Heart left ventricle (tissue), 16 donors: ENCODE measurements at places on chromosomes 11 and 22. TPM values are rescaled to one million over a fixed set of nuclear protein-coding genes. Genes with fewer than 3 reads are reported as not detected.
A peak's percentile ranks its signal among the peaks of the same experiment; 100 is the strongest.

IRF7 gene
- 18.6 TPM for total RNA-seq

DNA sequence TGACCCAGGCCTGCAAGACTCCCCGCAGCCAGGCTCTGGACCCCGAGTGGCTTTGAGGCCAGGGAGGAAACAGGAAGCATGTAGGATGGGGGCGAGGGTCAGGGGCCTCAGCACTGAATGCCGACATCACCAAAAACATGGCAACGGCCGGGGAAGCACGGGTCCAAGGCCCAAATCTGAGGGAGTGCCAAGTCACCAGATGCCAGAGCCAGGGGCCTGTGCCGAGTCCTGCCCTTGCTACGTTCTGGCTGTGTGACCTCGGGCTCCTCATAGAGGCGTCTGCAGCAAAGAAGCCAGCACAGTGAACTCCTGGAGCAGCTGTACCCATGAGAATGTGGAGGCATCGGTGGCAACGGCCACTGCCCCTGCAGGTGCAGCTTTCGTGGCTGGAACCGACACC, 420.7 kb downstream of the CTTN start:
- DNase-seq: no peak

DNA sequence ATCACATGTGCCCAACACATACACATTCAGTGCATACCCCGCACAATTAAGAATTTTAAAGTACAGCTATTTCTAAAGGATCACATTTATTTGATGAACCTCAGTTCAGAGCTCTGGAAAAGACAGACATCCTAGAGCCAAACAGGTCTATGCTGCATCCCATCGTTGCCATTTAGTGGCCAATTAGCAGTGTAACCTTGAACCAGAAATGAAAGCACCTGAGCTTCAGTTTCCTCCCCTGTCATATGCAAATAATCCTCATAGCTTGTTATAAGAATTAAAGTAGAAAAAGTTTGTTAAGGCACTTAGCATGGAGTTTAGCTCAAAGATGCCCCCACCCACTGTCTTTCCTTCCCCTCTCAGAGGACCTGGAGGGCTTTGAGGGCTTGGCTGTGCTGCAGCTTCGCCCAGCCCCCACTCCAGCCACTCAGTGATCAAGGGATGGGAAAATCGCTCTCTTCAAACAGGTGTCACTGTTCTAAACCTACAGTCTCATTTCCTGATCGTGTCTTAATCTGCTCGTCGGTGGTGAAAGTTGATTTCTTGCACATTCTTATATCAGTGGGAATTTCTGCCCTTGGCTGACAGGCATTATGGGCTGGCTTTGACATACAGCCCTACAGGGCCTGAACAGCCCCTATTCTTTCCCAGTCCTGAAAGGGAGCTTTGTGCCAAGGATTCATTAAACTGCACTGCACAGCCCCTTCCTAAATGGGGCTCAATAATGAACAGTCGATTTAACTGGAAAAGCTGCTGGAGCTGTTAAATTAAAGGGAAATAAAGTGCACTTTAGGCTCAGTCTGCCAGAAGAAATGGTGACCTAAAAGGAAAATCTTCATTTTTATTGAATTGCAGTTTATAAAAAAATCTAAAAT, 23.3 kb upstream of the FAM181B start:
- DNase-seq: no peak

HEPN1 gene
- not detected for total RNA-seq

DNAJB7 gene
- not detected for total RNA-seq

- no peak for DNase-seq
These were observed 97.9 kb upstream of the PITPNB start for GRCh38 chr22:28016781-28017557.

DNA sequence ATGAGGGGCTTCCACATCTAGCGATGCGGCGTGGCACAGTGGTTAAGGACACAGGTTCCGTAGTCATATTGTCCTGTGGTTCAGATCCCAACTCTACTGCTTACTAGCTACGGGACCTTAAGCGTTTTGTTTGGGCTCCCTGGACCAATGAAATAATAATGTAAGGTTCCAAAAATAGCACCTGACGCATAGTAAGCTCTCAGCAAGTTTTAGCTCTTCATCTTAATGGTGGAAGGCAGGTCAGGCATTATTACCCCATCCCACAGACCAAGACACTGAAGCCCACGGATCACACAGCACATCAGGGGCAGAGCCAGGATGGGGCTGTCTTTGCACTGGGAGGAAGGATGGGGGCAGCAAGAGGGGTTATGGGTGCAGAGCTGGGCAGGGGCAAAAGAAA, 13.0 kb downstream of the DNAJB13 start:
- no peak for DNase-seq

ALX4 gene
- total RNA-seq: not detected

AKIP1 gene
- 24.0 TPM for total RNA-seq

DNA sequence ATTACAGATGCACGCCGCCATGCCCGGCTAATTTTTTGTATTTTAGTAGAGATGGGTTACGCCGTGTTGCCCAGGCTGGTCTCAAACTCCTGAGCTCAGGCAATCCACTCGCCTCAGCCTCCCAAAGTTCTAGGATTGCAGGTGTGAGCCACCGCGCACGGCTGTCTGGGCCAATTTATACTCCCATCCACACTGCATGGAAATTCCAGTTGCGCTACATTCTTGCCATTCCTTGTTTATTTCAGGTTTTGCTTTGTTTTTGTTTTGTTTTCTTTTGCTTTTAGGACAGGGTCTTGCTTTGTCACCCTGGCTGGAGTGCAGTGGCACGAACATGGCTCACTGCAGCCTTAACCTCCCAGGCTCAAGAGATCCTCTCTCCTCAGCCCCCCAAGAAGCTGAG, 11.0 kb upstream of the CAPRIN1 start:
- no peak for DNase-seq

PIH1D2 gene
- total RNA-seq: 2.6 TPM

OLFML1 gene
- total RNA-seq: 5.2 TPM

DNA sequence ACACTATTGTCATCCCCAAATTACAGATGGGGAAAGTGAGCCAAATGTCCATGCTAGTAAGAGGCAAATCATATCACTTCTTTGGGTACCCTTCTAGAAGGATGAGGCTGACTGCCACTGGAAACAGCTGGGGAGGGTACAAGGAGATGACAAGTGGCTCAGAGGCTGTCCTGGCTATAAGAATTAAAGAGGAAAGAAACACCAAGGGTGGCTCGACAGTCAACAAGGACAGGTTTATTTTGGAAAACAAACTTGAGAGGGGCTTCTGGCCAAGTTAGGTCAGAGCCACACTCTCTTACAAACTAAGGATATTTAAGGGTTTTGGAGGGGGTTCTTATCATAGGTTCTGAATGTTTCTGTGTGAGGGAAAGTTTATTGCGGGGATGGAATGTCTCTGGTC, 2.1 kb upstream of the MIF start:
- DNase-seq: no peak

DNA sequence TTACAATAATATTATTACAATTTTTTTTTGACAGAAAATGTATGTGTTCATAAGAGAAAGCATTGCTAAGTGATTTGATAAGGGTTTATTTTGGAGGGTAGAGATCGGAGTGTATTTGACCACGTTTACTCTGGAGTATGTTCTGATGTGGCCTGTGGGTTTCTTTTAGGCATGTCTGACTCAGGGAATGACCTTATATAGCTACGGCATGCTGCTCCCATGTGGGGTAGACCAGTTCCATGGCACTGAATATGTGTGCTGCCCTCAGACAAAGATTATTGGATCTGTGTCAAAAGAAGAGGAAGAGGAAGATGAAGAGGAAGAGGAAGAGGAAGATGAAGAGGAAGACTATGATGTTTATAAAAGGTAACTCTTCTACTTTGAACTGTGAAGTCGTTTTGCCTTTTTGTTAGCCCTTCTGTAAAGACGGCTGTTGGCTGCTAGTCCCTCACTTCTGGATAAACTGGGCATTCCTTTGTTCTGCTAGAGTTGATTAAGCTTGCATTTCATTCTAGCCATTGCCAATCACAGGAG, 38.1 kb upstream of the ST14 start:
- no peak for DNase-seq

- DNase-seq: no peak
These were observed 4.2 kb upstream of the MPEG1 start for GRCh38 chr11:59216641-59217564.

- DNase-seq: no peak
These were observed 17.0 kb upstream of the CHKA start for GRCh38 chr11:68138237-68138636.

GRCh38 chr22:38824585-38824984, 19.2 kb downstream of the NPTXR start:
- DNase-seq: peak; percentile 51

SCN2B gene
- 7.6 TPM for total RNA-seq

KIF18A gene
- not detected for total RNA-seq

DNA sequence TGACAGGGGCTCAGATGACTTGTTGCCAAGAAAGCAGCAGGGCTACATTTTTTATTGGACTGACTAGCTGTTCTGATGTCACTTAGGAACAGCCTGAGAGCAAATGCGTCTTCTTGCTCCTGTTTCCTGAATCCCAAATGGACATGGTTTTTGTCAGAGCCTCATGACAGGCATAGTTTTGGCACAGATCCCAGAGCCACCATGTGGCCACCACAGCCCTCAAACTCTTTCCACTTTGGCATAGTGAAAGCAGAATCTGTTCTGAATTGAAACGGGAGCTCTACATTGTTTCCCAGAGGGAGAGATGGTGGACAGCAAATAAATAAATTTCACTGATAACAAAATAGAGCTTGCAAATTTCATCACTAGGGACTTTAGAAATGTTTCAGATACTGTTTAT, 222.2 kb downstream of the C11orf87 start:
- DNase-seq: peak; percentile 55

LRRN4CL gene
- 6.5 TPM for total RNA-seq

- DNase-seq: peak; percentile 62
These were observed 32.7 kb downstream of the GRAMD4 start for GRCh38 chr22:46652847-46653331.

GRCh38 chr11:33553486-33553885, 147.1 kb downstream of the C11orf91 start:
- DNase-seq: no peak

MS4A12 gene
- not detected for total RNA-seq

GRCh38 chr22:28832731-28833130, 32.4 kb upstream of the XBP1 start:
- no peak for DNase-seq

GRCh38 chr22:45310331-45310976, 720 bp downstream of the FAM118A start:
- no peak for DNase-seq

KRTAP5-3 gene
- not detected for total RNA-seq

CARD10 gene
- 6.8 TPM for total RNA-seq

DNA sequence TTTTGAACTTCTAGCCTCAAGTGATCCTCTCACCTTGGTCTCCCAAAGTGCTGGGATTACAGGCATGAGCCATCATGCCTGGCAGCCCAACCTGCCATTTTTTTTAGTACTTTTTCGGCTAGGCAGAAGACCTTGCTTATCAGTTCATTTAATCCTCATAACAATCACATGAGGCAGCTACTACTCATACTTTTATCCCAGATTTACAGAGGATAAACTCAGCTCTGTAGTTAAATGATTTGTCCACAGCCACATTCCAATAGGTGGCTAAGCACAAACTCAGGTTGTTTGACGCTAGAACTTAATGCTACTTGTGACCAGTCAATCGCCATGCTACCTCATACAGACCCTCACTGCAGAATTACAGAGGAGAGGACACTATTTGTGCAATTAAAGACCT, 28.1 kb downstream of the SBF2 start:
- no peak for DNase-seq

MUC15 gene
- not detected for total RNA-seq

- DNase-seq: no peak
These were observed 8.7 kb downstream of the SBF2 start for GRCh38 chr11:10285148-10285802.

CDON gene
- 7.3 TPM for total RNA-seq

NXPE2 gene
- not detected for total RNA-seq

OR2AG2 gene
- total RNA-seq: not detected

POU2AF2 gene
- total RNA-seq: not detected
